ENCODE measurements at places on chromosomes 4 and X.

- no peak for DNase-seq
Measured at GRCh38 chr4:6498511-6499237, 26.3 kb upstream of the PPP2R2C start.

DNA sequence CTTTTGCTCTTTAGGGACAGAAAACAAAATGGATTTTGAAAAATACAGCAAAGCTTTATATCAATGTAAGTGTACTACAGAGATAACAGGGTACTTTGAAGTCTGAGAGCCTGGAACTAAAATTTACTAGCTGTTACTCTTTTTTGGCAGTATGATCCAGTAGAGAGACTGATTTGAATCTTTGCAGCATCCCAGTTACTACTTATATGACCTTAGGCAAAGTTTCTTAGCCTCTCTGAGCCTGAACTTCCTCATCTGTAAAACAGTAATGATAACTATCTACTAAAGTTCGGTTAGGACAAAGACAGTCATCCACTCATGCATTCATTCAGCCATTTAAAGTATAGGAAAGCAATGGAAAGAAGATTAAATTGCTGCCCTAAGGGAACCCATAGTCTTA lies 10.1 kb downstream of the BRWD3 start:
- DNase-seq = no peak

DNA sequence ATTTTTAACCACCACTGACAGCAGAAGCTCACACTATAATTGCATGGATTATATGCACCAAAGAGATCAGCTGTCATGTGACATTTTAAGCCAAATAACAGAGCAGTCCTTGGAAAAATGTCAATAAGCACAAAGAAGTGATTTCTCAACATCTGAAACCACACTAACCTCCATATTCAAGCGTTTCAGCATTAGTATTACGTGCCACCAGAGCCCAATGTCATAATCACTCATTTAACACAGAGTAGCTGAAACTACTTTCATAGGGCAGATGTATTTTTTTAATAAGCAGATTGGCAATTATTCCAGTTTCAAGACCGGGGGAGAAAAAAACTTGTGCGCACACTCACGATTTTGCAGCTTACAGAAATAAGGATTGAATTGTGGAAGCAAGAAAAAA lies 76.6 kb downstream of the SH3KBP1 start:
- no peak for DNase-seq

GRCh38 chrX:153763298-153763932 lies 634 bp upstream of the PLXNB3 start:
- DNase-seq = no peak

- DNase-seq = no peak
Measured at GRCh38 chrX:27998666-27999065, 17.4 kb upstream of the DCAF8L1 start.

GRCh38 chr4:56276547-56276946 lies 110.7 kb downstream of the AASDH start:
- no peak for DNase-seq

GRCh38 chr4:151581570-151581969 lies 172.6 kb downstream of the FHIP1A start:
- no peak for DNase-seq

GRCh38 chr4:38659346-38659745 lies 4.7 kb upstream of the KLF3 start:
- DNase-seq = no peak
